Fibroblast of skin of left biceps (primary cell): ENCODE measurements at places on chromosomes 13 and 19.

GRCh38 chr13:91189506-91189905 is 158.0 kb upstream of the MIR17HG start:
- no peak for DNase-seq

DNA sequence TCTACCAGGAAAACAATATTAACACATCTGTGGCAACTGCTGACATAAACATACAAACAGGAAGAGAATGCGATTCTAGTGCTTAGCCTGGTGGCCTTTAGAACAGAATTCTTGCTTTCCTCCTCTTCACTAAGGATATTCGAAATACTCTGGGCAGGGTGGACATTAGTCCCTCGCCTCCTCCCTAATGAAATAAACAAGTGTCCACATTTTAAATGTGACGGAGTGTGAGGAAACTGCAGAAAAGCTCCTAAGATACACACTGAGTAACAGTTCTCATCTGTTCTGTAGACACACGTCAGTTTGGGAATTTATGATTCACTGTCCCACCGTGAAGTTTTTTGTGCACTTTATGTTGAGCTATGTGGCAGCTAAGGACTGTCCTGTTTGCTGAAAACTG is 639 bp downstream of the STARD13 start:
- DNase-seq: no peak

GRCh38 chr13:79803989-79804388 is 323.0 kb downstream of the NDFIP2 start:
- no peak for DNase-seq

GRCh38 chr19:50670102-50670380 is 20.8 kb downstream of the C19orf81 start:
- no peak for DNase-seq

DNA sequence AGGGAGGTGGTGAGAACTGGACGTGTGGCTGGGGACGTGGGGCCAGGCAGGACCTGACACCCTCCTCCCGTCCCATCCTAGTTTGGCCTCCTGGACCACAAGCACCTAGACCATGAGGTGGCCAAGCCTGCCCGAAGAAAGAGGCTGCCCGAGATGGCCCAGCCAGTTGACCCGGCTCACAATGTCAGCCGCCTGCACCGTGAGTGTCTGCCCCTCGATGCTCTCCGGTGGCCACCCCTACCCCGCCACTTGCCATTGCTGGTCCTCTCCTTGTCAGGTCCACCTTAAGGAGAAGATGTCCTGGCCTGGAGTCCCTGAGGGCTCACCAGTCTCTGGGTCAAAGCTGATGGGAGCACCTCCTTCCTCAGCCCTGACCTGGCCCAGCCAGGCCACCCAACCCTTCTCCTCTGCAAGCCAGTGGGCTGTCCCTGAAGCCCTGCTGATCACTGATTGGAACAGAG is 2.2 kb downstream of the ANGPTL4 start:
- DNase-seq: no peak

DNA sequence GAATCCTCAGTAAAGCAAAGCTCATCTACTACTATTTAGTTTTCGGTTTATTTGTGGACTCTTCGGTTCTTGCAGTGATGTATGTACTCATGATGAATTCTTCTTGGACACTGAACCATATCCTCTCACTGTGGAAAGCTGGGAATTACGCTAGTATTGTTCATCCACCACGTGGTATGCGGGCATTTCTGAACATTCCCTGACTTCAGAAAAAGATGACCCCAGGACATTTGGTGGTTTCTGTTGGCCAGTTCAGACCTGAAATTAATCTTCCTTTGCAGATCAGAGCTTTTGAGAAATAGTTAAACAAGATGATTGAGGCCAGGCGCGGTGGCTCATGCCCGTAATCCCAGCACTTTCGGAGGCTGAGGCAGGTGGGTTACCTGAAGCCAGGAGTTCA is 25.3 kb upstream of the FBN3 start:
- no peak for DNase-seq

GRCh38 chr19:45050036-45050435 is 11.2 kb downstream of the CLASRP start:
- no peak for DNase-seq

- no peak for DNase-seq
Observed at GRCh38 chr19:17406046-17406886, 836 bp upstream of the BST2 start.

GRCh38 chr19:3459089-3459881 is 21.0 kb downstream of the SMIM24 start:
- peak; percentile 44 for DNase-seq

DNA sequence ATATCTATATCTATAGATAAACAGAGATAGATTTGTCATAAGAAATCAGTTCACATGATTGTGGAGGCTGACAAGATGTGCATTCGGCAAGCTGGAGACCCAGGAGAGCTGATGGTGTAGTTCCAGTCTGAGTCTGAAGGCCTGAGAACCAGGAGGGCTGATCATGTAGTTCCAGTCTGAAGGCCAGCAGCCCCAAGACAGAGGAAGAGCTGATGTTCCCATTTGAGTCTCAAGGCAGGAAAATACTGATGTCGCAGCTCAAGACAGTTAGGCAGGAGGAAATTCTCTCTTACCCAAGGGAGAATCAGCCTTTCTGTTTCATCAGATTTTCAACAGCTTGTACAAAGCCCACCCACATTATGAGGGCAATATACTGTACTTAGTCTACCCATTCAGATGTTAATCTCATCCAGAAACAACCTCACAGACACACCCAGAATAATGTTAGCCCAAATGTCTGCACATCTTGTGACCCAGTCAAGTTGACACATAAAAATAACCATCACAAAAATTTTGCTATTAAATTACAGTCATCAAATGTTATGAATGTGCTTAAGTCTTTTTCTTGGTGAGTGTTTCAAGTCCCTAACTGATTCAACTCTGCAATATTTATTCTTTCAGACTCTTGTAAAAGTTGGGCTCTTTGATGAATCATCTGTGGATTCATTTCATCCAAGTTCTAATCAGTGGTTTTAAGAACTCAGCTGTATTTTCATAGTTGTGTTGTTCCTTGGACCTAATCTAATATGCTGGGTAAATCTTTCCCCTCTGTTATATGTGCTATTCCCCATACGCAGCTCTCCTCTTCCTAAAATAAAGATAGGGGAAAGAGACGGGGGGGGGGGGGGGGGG is 22.7 kb upstream of the LRCH1 start:
- no peak for DNase-seq

DNA sequence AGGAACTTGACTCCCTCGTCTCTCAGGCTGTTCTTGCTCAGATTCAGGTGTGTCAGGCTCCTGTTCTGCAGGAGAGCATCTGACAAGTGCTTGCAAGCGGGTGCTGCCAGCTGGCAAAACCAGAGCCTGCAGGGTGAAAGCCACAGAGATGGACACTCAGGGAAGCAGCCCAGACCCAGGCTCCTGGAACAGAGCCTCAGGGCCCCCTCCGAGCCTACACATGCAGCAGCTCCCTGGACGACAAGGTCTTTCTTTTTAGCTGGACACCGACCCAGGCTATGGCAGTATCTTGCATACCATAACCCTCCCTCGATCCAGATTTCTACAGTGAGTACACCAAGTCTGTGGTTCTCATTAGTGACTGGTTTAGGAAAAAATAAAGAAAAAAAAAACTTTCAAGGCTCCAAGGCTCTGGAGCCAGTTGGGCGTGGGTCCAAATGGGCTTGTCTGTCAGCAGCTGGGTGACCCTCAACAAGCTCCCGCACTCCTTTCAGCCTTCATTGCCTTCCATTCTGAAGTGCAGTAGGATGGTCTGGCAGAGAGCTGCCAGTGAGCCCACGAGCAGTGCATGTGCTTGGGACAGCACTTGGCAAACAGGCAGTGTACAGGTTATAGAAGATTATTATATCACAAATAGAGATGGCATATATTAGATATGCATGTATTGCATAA is 29.9 kb downstream of the NLRP13 start:
- DNase-seq: no peak

GRCh38 chr13:80881942-80882445 is 541.1 kb upstream of the SPRY2 start:
- no peak for DNase-seq

DNA sequence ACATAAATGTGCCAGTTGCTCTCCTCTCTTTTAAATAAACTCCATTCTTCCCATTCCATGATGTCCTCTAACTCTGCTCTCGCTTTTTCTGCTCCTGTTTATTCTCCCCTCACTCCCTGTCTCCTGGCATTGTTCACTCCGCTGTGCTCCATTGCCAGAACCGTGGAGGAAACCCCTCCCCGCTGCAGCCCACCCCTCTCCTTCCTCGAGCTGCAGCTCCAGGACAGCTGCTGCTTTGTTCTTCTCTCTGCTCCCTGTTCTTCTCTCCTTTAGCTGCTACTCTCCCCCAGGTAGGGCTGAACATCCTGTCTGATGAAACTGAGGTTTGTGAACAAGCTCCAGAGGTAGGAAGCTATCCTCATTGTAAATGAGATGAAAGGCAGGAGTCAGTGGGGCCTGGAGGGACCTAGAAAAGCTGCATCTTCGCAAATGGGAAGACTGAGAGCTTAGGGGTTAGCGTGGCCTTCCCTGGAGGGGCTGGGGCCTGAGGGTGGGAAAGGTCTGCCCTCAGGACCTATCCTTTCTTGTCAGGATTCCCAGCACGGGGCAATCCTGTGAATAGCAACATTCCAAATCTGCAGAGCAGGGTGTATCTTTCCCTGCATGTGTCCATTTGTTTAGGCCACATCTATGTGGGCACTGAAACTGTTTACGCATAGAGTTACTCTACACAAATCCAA is 243.7 kb downstream of the DNAJC15 start:
- DNase-seq: no peak

GRCh38 chr13:33244907-33245287 is 40.7 kb downstream of the STARD13 start:
- no peak for DNase-seq

GRCh38 chr19:49333811-49334288 is 1.4 kb upstream of the CD37 start:
- DNase-seq: no peak

- DNase-seq: no peak
Observed at GRCh38 chr19:48596237-48596636, 10.3 kb upstream of the SPACA4 start.

DNA sequence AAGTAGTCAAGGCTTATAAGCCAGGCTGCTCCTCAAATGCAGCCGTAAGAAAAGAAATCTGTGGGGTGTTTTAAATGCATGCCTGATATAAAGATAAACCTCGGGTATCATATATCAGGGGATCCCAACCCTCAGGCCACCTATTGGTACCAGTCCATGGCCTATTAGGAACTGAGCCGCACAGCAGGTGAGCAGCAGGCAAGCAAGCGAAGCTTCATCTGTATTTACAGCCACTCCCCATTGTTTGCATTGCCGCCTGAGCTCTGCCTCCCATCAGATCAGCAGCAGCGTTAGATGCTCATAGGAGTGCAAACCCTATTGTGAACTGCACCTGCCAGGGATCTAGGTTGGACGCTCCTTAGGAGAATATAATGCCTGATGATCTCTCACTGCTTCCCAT is 233.5 kb upstream of the SERP2 start:
- no peak for DNase-seq

DNA sequence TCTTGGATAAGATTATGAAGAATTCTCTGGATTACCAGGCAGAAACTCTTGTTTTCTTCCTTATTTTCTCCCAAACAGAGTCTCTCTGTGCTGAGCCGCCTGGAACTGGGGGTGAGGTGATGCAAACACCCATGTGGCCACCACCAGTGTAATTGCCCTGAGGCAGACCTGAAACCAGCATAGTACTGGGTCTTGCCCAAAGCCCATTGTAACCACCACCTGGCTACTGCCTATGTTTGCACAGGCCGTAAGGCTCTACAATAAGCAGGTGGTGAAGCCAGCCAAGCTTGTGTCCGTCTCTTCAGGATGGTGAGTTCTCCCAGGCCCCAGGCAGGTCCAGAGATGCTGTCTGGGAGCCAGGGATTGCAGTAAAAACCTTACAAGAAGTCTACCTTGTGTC is 18.9 kb upstream of the KBTBD7 start:
- DNase-seq: no peak

DNA sequence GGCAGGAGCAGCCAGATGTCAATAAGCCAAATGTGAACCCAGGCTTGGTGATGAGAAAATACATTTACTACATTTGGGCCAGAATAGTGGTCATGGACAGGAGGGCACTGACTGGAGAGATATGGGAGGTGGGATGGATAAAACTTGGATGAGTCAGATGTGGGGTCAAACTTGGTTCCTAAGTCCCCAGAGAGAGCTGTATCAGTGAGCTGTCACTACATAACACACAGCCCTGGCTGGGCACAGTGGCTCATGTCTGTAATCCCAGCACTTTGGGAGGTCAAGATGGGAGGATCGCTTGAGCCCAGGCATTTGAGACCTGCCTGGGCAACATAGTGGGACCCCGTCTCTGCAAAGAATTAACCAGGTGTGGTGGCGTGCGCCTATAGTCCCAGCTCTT is 51.6 kb upstream of the EHD2 start:
- no peak for DNase-seq

- DNase-seq: no peak
Observed at GRCh38 chr19:45304141-45304926, 18.3 kb downstream of the CKM start.

- no peak for DNase-seq
Observed at GRCh38 chr19:12801466-12802266, at the start of the genes PRDX2 and THSD8. PRDX2 (minus strand) TSS chr19:12801800; CDS start chr19:12801261, 539 bp downstream. THSD8 (plus strand) TSS chr19:12802069; CDS start chr19:12802072, 3 bp downstream.

DNA sequence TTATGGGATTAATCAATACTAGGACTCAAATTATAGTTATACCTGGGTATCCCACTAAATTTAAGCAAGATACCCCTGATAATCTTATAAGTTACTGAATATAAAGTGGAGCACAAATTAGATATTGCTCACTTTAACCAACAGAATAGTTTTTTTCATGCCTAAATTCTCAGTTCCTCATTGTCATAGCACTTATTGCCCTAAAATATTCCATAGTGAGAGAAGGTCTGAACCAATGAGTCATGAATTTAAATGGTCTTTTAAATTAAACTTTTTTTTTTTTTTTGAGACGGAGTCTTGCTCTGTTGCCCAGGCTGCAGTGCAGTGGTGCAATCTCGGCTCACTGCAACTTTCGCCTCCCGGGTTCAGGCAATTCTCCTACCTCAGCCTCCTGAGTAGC is 42.4 kb downstream of the ZNF136 start:
- no peak for DNase-seq

- peak; percentile 6 for DNase-seq
Observed at GRCh38 chr13:88068316-88068715, 397.1 kb downstream of the SLITRK5 start.

- DNase-seq: no peak
Observed at GRCh38 chr13:111503376-111503775, 182.9 kb downstream of the TEX29 start.

- no peak for DNase-seq
Observed at GRCh38 chr13:111339366-111340143, 19.1 kb downstream of the TEX29 start.
